ENCODE measurements at places on chromosomes 16 and 17. TPM values are rescaled to one million over a fixed set of nuclear protein-coding genes. Genes with fewer than 3 reads are reported as not detected.

DNA sequence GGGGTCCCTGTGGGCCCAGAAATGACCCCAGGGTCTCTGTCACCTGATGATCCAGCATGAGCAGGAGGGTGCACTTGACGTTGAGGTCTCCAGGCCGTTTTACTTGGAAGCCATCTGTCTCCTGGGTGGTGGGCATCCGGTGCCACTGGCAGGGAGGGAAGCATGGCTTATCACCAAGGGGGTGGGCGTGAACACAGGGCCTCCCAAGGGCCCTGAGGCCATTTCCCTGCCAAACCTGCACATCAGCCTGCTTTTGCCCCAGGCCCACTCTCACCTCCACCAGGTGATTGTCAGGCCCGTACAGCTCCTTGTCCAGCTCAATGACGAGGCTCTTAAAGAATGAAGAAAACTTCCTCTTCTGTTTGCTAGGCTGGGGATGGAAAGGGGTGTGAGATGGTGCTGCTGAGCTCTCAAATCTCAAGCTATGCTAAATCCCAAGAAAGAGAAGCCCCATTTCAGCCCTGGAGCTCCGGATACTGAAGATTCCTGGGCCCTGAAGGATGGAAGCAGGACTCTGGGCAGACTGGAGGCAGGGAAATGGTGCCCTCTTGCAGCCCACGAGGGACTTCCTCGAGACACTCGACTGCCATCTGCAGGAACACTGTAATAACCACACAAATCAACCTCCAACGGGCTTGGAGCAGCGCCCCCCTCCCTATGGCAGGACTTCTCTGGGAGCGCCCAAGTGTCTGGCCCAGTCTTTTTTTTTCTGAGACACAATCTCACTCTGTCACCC is 7.1 kb upstream of the FTSJ3 start:
- DNase-seq: peak; percentile 60
- H3K27me3 ChIP-seq: no peaks in the 10 kb centered on the region
- no peak overlapping the region for H3K27ac ChIP-seq
- peaks cover 58% of the 10 kb centered on the region for H3K36me3 ChIP-seq
- no peak overlapping the region for H3K4me3 ChIP-seq
- peaks cover 56% of the 10 kb centered on the region for H3K4me1 ChIP-seq

GRCh38 chr17:57902117-57902799 is 52.4 kb upstream of the MRPS23 start:
- DNase-seq: no peak
- peaks cover 8% of the 10 kb centered on the region for H3K4me1 ChIP-seq
- H3K36me3 ChIP-seq: no peaks in the 10 kb centered on the region
- no peaks in the 10 kb centered on the region for H3K27me3 ChIP-seq

GRCh38 chr16:86375364-86375763 is 135.0 kb upstream of the FOXF1 start:
- DNase-seq: no peak
- no peaks in the 10 kb centered on the region for H3K4me1 ChIP-seq
- H3K27me3 ChIP-seq: no peaks in the 10 kb centered on the region
- no peak overlapping the region for H3K27ac ChIP-seq
- no peak overlapping the region for H3K4me3 ChIP-seq

DNA sequence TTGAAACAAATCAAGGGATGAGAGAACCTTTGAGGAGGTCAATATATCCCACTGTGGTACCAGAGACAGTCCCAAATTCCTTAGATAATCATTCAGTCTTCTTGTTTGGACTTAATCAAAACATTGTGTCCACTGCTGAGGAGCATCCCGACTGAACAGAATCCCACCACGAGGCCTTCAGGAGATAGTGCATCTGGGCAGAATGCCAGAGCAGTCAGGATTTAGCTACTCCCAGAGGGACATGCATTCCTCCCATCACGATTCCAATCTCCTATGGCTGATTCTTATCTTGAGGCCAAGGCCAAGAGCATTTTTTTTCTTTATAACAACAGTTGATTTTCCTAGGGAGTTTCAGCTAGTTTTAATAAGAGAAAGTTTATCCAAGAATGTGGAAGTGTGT is 87.4 kb upstream of the COX10 start:
- no peak overlapping the region for H3K4me3 ChIP-seq
- H3K27me3 ChIP-seq: no peaks in the 10 kb centered on the region
- no peak for DNase-seq
- no peaks in the 10 kb centered on the region for H3K36me3 ChIP-seq
- H3K4me1 ChIP-seq: no peaks in the 10 kb centered on the region

DNA sequence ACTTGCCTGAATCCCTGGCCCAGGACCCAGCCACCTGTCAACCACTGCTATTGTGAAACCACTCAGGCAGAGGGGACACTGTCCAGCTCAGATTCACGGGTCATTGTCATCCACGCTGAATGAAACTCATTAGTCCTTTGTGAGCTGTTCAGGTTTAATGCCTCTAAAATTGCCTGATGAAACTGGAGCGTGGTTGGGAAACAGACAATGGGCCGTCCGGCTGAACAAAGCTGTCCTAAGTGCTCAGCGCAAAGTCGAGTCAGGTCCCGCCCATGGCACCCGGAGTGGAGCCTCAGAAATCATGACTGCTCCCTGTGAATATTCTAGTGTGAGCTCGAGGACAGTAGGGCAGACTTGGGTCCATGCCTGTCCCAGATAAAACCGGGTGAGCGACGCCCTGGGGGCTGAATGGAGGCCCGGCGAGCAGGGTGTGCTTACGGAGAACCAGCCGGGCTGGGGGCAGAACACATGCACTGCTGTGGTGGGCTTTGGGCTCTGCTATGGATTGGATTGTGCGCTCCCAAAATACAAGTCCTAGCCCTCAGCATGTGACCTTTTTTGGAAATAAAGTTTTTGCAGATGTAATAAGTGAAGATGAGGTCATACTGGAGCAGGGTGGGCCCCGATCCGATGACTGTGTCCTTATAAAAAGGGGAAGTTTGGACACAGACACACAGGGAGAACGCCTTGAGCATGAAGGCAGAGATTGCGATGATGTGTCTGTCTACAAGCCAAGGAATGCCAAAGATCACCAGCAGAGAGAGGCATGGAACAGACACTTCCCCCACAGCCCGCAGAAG is 12.9 kb upstream of the CMIP start:
- H3K4me3 ChIP-seq: no peak overlapping the region
- H3K4me1 ChIP-seq: no peaks in the 10 kb centered on the region
- no peaks in the 10 kb centered on the region for H3K27me3 ChIP-seq
- no peaks in the 10 kb centered on the region for H3K36me3 ChIP-seq

DNA sequence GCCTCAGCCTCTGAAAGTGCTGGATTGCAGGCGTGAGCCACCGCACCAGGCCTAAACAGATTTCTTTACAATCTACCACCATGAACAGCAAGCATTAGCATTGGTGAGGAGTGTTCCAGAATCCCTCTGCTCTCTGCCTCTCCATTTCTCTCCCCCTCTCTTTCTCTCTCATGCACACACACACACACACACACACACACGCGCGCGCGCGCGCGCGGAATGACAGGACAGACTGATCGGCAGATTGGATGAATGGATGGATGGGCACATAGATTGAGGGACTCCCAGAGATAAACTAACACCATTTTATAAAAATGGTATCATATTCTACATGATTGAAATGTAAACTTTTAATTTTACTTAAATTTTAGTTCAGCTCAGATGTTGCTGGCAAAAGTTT is 3.3 kb downstream of the CARD14 start:
- no peaks in the 10 kb centered on the region for H3K4me1 ChIP-seq
- no peak overlapping the region for H3K4me3 ChIP-seq
- H3K27me3 ChIP-seq: no peaks in the 10 kb centered on the region
- H3K27ac ChIP-seq: no peak overlapping the region
- DNase-seq: no peak

COX4I1 gene
- 449 TPM for total RNA-seq

PARD6A gene
- total RNA-seq: 16.7 TPM

Measured in CD8-positive, alpha-beta memory T cell (primary cell).